ENCODE measurements at places on chromosomes 13 and 19.

- no peak for DNase-seq
Observed at GRCh38 chr13:25379011-25379410, 7.2 kb downstream of the ATP8A2 start.

GRCh38 chr13:42602906-42603305 lies 29.0 kb downstream of the TNFSF11 start:
- DNase-seq: no peak

- DNase-seq: no peak
Observed at GRCh38 chr19:9986787-9987281, 23.5 kb downstream of the COL5A3 start.

GRCh38 chr19:3274942-3275582 lies 50.6 kb downstream of the CELF5 start:
- peak; percentile 60 for DNase-seq

DNA sequence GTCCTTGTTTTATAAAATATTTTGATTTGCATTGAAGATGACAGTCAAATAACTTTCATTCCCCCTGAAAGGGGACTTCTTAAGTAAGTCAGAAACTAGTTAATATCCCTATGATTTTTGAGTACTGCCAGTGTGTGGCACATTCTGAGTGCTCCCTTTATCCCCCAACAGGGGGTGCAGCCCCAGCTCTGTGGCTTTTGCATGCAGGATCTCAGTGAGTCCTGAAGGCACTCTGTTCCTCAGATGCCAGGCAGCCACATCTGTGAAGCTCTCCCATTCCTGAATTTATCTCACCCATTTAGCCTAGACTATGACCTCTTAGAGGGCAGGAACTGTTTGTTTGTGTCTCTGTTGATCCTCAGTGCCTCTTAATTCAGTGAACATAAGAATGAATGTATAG lies 123.1 kb downstream of the CDK8 start:
- DNase-seq: peak; percentile 31

- no peak for DNase-seq
Observed at GRCh38 chr19:16559780-16560276, 12.4 kb downstream of the SLC35E1 start.

GRCh38 chr19:46613525-46613924 lies 11.4 kb downstream of the PTGIR start:
- no peak for DNase-seq

DNA sequence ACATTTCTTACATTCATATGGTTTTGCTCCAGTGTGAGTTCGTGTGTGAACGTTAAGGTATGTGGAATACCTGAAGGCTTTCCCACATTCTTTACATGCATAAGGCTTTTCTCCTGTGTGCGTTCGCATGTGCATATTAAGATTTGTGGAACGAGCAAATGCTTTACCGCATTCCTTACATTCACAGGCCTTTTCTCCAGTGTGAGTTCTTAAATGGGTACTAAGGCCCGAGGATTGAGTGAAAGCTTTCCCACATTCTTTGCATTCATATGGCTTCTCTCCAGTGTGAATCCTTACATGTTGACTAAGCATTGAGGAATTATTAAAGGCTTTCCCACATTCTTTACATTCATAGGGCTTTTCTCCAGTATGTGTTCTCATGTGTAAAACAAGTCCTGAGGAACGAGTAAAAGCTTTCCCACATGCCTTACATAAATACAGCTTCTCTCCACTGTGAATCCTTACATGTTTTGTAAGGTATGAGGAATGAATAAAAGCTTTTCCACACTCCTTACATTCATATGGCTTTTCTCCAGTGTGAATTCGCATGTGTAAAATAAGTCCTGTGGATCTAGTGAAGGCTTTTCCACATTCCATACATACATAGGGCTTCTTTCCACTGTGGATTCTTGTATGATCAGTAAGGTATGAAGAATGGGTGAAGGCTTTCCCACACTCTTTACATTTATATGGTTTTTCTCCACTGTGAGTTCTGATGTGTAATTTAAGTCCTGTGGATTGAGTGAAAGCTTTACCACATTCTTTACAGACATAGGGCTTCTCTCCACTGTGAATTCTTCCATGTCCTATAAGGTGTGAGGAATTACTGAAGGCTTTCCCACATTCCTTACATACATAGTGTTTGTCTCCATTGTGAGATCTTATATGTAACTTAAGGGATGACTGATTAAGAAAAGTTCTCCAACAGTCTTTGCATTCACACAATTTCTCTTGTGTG lies 10.7 kb downstream of the ZNF846 start:
- DNase-seq: no peak

GRCh38 chr13:42594481-42595252 lies 20.7 kb downstream of the TNFSF11 start:
- peak; percentile 74 for DNase-seq

DNA sequence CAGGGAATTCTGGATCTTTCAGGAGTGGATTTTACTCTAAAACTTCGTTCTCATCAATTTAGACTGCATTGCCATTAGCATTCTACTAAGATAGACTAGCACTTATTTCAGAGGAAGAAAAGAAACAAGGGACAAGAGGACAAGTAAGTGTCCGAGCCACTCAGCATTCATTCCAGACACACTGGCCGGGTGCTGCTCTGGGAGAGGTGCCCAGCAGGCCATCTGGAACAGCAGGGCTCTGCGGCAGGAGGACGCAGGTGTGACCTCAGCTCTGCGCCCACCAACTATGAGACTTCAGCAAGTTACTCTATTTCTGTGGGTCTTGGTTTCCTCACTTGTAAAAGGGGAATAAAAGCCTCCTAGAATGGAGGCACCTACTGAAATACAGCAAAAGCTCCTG lies 4.2 kb downstream of the EPS15L1 start:
- no peak for DNase-seq

GRCh38 chr13:83995930-83996329 lies 113.7 kb upstream of the SLITRK1 start:
- DNase-seq: no peak

DNA sequence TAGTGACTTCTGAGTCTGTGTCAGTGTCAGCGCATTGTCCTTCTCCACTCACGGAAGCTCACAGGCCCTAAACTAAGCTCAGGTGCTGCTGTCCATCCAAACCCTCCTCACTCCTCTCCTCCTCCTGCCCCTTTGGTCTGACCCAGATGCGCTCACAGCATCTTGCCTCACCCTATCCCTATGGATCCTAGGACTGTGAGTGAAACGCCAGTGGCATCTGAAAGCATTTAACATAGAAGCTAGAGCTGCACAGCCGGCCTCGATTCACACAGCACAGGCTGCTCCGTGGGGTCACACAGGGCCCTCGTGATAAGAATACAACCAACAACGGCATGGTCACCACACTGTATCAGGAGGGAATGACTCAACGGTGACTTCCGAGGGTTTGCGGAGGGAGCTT lies 149.1 kb upstream of the SPACA7 start:
- DNase-seq: no peak

DNA sequence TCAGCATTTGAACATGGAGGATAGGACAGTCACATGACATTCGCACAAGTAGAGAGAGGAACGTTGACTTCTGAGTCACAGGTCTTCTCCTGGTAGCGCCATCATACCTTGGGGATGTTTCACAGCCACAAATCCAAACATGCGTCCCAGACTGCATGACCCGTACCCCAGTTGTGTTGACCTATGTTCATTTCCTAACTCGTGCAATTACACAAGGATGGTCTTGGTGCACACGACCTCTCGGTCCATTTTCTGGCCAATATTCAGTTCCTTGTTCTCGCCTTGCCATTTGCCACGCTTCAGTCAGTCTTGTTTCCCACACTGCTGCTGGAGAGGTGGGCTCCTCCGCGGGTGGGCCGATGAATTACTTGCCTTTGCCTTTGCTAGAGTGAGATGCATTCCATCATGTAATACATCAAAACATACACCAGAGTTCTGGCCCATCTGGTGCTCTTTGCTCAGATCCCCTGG lies 87.3 kb downstream of the COL4A2 start:
- DNase-seq: no peak

GRCh38 chr13:46103037-46103436 lies 1.8 kb downstream of the CPB2 start:
- no peak for DNase-seq

GRCh38 chr19:47107202-47107952 lies 6.2 kb downstream of the ZC3H4 start:
- DNase-seq: no peak

DNA sequence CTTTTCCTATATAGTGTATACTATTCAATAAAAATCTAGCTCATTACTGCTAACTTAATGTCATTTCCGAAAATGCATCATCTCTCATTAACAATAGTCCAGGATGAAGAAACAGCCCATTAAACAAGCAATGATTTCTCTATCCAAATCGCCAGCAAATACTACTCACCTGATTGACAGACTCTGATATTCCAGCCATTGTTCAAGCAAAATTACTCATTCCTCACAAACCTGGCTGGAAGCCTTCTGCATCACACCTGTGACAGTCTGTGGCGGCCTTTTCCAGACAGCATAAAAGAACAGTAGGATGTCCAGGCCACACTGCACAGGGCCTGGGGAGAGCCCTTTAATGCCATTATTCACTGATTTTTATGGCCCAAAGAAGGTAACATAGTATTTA lies 115.9 kb downstream of the ABCC4 start:
- DNase-seq: no peak

- no peak for DNase-seq
Observed at GRCh38 chr13:104021806-104022397, 955.7 kb upstream of the SLC10A2 start.

GRCh38 chr13:106061781-106062180 lies 473.7 kb downstream of the EFNB2 start:
- no peak for DNase-seq

GRCh38 chr13:78194904-78195639 lies 276.4 kb upstream of the EDNRB start:
- peak; percentile 13 for DNase-seq

GRCh38 chr19:32416749-32417456 lies 11.3 kb downstream of the DPY19L3 start:
- no peak for DNase-seq

DNA sequence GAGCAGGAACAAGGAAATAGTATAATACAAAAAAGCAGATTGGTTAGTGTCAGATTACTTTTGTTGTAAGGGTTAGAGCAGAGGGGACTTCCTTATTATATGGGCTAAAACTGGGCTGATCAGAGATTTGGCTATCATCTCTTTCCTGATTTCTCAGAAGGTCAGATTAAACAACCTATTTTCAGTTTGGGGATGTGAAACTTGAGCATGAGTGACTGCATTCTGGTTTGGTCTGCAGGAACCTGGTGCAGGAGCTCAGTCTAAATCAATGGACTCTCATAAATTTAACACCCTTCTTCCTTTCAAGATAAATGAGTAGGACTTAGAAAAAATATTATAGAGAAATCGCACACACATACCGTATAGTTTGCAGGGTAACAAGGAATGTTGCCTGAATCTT lies 12.9 kb upstream of the RFXAP start:
- DNase-seq: no peak

DNA sequence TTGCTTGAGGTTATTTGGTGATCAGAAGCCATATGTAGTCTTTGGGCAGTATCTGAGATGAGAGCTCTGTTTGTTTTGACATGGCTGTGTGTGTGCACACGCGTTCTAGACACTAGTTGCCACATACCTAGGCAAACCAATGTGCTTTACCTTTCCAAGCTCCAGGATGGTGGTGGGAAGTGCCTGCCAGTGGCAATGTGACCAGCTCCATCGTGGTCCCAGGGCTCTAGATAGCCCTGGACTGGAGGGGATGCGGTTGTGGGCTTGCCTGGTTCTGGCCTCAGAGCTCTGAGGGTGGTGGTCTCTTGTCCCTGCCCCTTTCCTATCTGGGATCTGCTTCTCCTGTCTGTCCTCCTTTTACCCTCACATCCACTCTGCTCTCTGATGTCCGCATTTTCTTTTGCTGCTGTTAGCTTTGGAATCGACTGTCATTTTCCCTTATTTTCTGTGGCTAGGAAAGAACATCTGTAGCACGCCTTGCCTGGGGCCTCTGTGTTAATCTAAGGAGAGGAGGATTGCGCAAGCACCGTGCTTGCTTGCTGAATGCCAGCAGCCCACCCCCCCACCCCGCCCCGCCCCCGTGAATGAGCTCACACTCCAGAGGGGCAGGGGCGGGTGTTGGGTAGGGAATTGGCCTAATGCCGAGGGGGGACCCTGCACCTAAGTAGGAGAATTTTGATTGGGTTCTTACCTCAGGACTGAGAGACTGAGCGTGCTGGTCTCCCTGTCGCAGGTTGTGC lies 89.5 kb downstream of the ARHGEF7 start:
- no peak for DNase-seq

DNA sequence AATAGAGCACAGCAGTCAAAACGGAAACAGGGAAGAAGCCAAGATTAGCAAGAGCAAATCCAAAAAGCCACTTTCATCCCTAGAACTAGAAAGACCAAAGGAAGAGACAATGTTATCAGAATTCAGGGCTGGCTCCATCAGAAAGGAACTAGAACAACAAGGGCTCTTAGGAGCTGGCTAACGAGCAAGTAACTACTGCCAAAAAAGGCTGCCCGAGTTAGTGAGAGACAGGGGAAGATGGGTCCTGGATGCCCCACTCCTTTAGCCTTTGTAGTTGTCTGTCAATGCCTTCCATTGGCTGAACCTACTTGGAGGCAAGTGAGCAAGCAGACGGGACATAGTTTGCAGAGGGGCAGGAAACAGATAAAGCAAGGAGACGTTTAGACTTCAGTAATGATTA lies 240.4 kb downstream of the KLF12 start:
- no peak for DNase-seq

DNA sequence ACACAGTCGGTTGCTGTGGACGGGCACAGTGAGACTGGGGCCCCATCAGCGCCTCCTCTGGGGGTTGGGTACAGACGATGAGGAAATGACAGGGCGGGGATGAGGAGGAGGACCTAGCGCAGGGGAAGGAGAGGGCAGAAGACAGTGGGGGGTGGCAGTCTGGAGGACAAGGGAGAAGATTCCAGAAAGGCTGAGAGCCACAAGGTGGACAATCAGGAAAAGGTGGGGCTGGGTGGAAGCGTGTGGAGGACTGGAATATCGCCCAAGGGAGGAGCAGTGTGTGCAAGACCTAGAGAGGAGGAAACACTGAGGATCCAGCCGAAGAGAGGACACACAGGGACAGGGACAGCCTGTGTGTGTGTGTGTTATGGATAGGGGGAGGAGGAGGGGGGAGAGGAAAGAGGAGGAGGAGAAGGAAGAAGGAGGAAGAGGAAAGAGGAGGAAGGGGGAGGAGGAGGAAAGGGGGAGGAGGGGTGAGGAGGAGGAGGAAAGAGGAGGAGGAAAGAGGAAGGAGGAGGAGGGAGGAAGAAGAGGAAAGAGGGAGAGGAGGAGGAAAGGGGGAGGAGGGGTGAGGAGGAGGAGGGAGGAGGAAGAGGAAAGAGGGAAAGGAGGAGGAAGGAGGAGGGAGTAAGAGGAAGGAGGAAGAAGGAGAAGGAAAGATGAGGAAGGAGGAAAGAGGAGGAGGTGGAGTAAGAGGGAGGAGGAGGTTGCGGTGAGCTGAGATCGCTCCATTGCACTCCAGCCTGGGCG lies 15.8 kb upstream of the GARIN5A start:
- DNase-seq: peak; percentile 76

GRCh38 chr13:101627556-101627943 lies 175.1 kb downstream of the ITGBL1 start:
- DNase-seq: no peak

- DNase-seq: no peak
Observed at GRCh38 chr19:45999653-46000121, 4.4 kb downstream of the CCDC61 start.
